ENCODE measurements at places on chromosomes 11 and 22.

GRCh38 chr22:42033263-42034181 is 34.9 kb downstream of the WBP2NL start:
- H3K36me3 ChIP-seq, result no peaks in the 10 kb centered on the region
- no peaks in the 10 kb centered on the region for H3K4me1 ChIP-seq
- H3K27ac ChIP-seq, result no peak overlapping the region
- DNase-seq, result no peak
- H3K4me3 ChIP-seq, result no peak overlapping the region
- H3K27me3 ChIP-seq, result no peaks in the 10 kb centered on the region

DNA sequence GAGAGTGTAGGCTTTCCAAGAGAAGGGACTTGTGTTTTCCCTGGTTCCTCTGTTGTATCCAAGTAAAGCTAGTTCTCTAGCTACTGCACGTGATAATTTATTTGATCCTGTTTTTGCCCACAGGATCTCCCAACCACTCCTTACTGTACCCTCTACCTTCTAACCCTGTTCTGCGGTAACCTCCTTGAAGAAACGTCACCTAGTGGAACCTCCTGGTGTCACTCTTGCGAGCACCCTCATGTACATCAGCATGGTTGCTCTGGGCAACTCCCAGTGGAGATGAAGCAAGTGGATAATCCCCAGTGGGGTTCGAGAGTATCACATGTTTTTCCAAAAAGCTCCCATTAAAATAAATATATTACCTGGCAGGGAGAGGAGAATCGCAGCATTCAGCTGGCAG is 108.9 kb upstream of the CLMP start:
- no peaks in the 10 kb centered on the region for H3K27me3 ChIP-seq
- no peaks in the 10 kb centered on the region for H3K36me3 ChIP-seq
- no peaks in the 10 kb centered on the region for H3K4me1 ChIP-seq
- DNase-seq, result no peak

DNA sequence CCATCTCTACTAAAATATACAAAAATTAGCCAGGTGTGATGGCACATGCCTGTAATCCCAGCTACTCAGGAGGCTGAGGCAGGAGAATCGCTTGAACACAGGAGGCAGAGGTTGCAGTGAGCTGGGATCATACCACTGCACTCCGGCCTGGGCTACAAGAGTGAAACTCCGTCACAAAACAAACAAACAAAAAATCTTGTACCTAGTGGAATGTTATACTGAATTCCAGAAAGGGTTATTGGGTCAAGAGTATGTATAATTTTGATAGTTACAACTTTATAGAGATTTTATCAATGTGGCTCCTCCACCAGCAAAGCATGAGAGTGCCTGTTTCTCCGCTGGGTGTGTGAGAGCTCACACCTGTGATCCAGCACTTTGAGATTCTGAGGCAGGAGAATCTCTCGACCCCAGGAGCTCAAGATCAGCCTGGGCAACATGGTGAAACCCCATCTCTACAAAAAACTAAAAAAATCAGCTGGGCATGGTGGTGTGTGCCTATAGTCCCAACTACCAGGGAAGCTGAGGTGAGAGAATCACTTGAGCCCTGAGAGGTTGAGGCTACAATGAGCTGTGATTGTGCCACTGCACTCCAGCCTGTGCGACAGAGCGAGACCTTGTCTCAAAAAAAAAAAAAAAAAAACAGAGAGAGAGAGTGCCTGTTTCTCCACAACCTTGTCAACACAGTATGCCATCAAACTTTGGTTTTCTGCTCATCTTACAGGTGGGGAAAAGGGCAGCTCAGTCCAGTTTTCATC is 12.7 kb upstream of the FOLR1 start:
- H3K36me3 ChIP-seq, result no peaks in the 10 kb centered on the region
- no peaks in the 10 kb centered on the region for H3K27me3 ChIP-seq
- DNase-seq, result no peak
- no peak overlapping the region for H3K4me3 ChIP-seq
- H3K27ac ChIP-seq, result no peak overlapping the region

DNA sequence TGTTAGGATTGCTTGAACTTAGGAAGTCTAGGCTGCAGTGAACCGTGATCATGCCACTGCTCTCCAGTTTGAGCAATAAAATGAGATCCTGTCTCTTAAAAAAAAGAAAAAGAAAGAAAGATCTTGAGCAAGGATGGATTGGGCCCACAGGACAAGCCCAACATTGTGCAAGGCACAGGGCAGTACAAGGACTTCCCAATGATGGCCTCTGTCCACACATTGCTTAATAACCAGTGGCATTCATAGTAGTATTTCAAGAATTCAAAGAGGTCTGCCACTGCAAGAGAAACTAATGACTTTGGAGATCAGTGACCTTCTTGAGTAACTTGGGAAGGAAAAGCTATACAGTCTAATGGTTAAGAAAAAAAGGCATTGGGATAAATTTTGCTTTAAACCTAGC is 44.6 kb downstream of the SEZ6L start:
- H3K4me1 ChIP-seq, result no peaks in the 10 kb centered on the region
- no peaks in the 10 kb centered on the region for H3K27me3 ChIP-seq
- H3K36me3 ChIP-seq, result no peaks in the 10 kb centered on the region

DNA sequence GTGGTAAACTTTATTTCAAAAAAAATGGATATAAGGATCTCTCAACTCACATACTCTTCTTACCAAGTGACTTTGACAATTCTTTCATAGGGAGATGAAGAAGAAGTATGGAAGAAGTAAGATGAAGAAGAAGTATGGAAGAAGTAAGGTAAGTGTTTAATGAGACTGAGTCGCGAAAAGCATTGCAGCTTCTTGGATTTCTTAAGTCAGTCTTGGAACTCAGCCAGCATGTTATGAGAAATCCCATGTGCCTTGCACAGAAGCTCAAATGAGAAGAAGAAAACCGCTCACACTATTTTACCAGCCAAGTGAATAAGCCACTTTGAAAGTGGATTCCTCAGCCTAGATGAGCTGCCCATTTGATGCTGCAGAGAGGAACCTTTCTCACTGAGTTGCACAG is 332.0 kb upstream of the CCDC179 start:
- H3K36me3 ChIP-seq, result no peaks in the 10 kb centered on the region
- H3K4me1 ChIP-seq, result no peaks in the 10 kb centered on the region
- no peak overlapping the region for H3K27ac ChIP-seq
- H3K27me3 ChIP-seq, result no peaks in the 10 kb centered on the region
- DNase-seq, result no peak

All from ascending aorta (tissue), 2 donors.